ENCODE measurements at places on chromosomes 6 and 20. TPM values are rescaled to one million over a fixed set of nuclear protein-coding genes. Genes with fewer than 3 reads are reported as not detected.

SMLR1 gene
- not detected for polyA plus RNA-seq

GPR6 gene
- not detected for polyA plus RNA-seq

TFAP2D gene
- not detected for polyA plus RNA-seq

RSPH4A gene
- 0.09 TPM for polyA plus RNA-seq

CLIC5 gene
- polyA plus RNA-seq, result not detected

ADTRP gene
- 53.6 TPM for polyA plus RNA-seq

OTOR gene
- not detected for polyA plus RNA-seq

ABRACL gene
- 65.2 TPM for polyA plus RNA-seq

CST1 gene
- not detected for polyA plus RNA-seq

ALDH8A1 gene
- 0.39 TPM for polyA plus RNA-seq

ULBP3 gene
- 19.6 TPM for polyA plus RNA-seq

ASIP gene
- not detected for polyA plus RNA-seq

LTB gene
- 0.07 TPM for polyA plus RNA-seq

OXT gene
- polyA plus RNA-seq, result not detected

NCR2 gene
- polyA plus RNA-seq, result not detected

OPRM1 gene
- polyA plus RNA-seq, result not detected

GSTA3 gene
- polyA plus RNA-seq, result not detected

PHACTR1 gene
- not detected for polyA plus RNA-seq

MAD2L1BP gene
- 58.0 TPM for polyA plus RNA-seq
